ENCODE measurements at places on chromosomes 2 and 18.
A peak's percentile ranks its signal among the peaks of the same experiment; 100 is the strongest.

- DNase-seq, result no peak
Observed at GRCh38 chr2:23128684-23129292, 256.2 kb upstream of the KLHL29 start.

DNA sequence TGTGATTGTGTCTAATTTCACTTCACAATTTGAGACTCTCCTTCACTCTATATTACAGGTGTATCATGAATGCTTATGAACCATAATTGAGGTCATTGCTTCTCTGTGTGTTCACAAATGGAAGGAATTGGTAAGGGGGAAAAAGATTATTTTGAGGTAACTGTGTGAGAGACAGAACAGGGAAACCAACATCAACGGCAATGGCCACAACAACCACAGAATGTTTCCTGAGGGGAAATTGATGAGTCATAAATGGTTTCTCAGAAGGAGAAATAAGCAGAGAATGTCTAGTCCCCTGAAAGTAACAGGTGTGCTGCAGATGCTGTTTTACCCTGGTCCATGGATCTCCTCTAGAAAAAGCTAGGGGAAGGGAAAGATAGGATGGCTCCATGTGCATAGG lies 361.2 kb upstream of the GALNT5 start:
- no peak for DNase-seq

DNA sequence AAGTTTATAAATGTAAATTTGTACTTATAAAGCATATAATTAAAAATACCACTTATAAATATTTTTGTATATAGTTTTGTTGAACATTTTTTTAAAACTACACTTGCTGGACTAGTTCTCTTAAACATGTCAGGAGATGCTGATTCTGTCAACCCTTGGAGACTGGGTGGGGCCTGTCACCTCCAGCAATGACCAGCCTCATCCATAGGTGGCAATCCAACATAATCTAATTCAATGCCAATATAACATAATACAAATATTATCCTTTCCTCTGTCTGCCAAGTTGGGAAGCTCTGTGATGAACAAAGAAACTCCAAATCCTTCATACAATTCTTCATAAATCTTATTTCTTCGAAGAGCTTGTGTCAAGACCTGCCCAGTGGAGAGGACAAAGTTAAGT lies 140.4 kb downstream of the RBMS1 start:
- DNase-seq, result no peak

GRCh38 chr18:11308499-11308898 lies 159.1 kb upstream of the PIEZO2 start:
- DNase-seq, result no peak

- no peak for DNase-seq
Observed at GRCh38 chr18:79878741-79879378, 72.6 kb downstream of the SLC66A2 start.

DNA sequence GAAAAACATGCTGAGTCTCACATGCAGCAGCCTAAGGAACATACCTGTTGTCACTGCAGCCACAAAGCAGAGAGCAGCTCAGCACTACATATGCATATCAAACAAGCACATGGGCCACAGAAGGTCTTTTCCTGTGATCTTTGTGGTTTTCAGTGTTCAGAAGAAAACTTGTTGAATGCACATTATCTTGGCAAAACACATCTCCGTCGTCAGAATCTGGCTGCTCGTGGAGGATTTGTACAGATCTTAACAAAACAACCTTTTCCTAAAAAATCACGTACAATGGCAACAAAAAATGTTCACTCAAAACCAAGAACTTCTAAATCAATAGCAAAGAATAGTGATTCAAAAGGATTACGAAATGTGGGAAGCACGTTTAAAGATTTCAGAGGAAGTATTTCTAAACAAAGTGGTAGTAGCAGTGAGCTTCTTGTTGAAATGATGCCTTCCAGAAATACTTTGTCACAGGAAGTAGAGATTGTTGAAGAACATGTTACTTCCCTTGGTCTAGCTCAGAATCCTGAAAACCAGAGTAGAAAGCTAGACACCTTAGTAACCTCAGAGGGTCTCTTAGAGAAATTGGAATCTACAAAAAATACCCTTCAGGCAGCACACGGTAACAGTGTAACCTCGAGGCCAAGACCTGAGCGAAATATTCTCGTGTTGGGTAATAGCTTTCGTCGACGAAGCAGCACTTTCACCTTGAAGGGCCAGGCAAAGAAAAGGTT lies 34.1 kb downstream of the ZNF407 start:
- no peak for DNase-seq

GRCh38 chr2:10449486-10449831 lies 1.3 kb upstream of the ODC1 start:
- no peak for DNase-seq

DNA sequence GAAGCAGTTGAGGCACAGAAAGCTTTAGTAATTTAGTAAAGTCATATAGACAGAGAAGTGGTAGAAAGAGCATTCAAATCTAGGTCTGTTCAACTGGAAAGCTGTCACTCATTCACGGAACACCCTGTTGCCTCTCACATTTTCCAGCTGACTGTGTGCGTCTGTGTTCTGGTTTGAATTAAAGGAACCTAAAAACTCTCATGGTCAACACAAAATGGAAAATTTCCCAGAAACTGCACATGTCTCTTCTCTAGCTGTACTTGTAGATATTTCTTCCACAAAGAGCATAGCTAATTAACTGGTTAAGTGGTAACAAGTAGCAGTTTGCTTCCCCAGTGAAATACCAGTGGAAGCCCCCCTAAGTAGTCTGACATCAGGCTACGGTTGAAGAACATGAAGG lies 390.8 kb downstream of the TGIF1 start:
- DNase-seq, result no peak

DNA sequence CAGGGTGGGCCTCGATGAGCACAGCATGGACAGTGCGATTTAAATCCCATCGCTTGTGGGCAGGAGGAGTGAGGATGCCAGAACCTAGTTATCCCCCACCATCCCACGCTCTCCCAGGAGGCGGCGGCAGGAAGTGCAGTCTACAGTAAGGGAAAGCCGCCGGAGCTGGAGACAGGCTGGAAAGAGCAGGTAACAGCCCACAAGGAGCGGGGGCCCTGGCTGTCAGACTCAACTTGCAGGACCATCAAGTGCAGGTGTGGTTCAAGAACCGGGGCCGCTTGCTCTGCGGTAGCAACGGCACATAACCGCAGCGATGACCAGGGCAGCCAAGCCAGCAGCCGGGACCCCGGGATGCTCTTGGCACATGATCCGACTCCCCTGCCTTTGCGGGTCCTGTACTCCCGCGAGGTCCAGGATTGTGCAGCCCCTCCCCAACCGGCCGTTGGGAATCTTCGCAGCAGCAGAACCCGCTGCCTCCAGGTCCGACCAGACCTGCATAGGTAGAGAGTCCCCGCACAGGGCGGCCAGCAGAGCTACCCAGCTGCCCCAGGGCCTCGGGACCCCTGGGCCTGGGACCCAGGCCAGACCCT lies 82.1 kb downstream of the BIN1 start:
- no peak for DNase-seq

DNA sequence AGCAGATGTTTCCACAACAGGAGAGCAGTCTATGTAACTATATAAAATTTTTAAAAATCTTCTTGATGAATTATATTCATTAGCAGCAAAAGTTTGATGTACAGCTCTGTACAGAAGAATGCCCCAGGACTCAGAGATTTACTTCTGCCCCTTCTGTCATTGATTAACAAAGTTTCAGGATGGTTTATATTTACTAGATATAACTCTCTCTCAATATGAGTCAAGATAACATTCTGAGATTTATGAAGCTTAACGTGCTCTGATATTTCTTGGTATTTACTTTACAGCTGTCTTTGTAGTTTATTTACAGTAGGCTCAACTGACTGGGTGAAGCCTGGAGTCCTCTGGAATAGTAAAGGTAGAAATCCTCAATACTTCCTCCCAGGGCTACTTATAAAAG lies 93.6 kb upstream of the HNMT start:
- DNase-seq, result no peak

DNA sequence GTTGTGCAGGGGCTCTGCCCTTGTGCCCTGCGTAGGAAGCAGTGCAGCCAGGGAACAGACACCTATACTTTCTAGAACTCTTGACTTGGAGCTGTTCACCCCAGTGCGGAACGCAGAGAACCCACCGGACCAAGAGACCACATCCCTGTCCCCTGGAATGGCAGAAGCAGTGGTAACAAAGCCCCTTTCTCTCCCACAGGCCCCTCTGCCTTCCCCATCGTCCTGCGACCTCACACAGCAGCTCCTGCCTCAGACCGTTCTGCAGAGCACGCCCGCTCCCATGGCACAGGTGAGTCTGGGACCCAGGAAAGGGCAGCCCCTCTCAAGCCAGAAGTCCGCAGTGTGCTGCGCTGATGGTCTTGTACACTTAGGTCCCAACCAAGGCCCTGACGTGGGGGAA lies 24.6 kb upstream of the RPL31 start:
- no peak for DNase-seq

DNA sequence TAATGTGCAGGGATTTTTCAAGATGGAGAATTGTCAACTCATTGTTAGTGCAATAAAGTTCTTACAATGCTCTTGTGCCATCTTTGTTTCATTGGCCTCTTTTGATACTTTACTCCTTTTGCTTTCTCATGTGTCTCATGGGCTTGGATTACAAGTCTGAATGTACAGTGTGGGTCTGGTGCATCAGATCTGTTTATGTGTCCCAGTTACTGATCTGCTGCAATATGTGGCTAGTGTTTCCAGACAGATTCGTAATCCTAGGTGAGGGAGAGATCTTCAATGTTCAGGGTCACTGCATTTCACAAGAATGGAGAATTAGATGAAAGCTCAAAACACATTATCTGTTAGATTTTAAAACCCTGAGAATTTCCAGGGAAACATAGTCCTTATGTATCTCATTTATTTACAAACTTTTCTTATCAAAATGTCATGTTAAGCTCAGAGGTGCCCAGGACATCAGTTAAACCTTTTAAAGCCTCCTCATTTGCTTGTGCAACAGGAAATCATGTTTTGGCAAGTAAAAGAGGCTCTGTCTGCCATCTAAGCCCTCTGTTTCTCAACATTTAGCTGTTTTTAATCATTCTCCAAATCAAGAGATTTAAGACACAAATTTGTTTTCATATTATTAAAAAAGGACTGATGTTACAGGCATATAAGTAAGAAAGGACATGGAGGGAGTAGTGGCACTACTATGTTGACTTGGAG lies 108.1 kb downstream of the NUP35 start:
- no peak for DNase-seq

DNA sequence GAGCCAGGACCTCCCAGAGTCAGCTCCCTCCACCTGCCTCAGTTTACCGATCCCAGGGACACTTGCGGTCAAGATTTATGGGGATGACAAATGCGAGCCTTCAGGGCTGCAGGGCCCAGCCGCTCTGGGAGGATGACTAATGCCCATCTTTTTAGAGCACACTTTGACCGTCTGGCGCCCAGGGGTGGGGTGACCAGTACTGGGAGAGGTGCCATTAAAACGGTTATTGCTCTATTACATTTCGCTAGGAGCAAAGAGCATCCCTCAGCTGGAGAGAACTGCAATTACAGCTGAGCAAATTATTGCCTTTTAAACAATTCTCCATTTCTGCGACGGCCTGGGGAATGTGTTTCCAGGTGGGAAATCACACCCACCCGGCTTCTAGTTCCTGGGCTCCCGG lies 42.6 kb upstream of the HPCAL1 start:
- no peak for DNase-seq

DNA sequence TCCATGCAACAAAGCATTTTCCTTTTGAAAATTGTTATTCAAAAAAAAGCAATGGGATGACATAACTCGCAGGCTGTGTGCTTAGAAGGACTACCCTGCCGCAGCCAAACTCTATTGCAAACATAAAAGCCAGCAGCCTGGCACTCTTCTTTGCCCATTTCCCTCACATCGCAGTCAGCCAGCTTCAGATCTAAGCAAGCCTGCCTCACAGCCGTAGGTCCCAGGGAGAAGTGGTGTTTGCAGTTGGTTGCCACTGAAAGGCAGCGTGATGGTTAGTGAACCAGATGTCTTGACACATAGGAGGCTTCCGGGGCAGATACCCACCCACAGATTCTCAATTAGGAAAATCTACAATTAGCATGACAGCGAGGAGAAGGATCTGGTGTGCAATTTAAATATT lies 655.2 kb downstream of the RNF144A start:
- DNase-seq, result no peak

DNA sequence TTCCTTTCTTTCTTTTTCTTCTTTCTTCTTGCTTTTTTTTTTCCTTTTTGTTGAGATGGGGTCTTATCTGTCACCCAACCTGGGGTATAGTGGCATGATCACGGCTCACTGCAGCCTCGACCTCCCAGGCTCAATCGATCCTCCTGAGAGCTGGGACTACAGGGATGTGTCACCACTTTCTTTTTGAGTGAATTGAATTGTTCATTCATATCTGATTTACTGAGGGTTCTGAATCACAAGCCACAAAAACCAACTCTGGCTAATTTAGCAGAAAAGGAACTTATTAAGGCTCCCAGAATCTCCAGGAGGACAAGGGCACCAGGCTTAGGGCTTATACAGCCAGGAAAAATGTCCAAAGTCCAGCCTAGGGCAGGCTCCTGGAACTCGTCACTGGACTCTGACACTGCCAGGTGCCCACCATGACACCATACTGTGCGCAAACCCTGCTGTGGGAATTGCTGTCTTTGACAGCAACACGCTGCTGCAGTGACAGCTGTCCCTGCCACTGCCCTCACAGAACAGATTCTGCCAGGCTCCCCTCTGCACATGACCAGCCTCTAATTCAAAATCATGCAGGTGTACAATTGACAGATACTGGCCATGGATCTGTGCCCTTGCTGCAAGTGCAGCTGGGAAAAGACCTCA lies 42.9 kb upstream of the EML6 start:
- DNase-seq, result no peak

- DNase-seq, result no peak
Observed at GRCh38 chr18:56289381-56289780, 349.0 kb downstream of the TXNL1 start.

DNA sequence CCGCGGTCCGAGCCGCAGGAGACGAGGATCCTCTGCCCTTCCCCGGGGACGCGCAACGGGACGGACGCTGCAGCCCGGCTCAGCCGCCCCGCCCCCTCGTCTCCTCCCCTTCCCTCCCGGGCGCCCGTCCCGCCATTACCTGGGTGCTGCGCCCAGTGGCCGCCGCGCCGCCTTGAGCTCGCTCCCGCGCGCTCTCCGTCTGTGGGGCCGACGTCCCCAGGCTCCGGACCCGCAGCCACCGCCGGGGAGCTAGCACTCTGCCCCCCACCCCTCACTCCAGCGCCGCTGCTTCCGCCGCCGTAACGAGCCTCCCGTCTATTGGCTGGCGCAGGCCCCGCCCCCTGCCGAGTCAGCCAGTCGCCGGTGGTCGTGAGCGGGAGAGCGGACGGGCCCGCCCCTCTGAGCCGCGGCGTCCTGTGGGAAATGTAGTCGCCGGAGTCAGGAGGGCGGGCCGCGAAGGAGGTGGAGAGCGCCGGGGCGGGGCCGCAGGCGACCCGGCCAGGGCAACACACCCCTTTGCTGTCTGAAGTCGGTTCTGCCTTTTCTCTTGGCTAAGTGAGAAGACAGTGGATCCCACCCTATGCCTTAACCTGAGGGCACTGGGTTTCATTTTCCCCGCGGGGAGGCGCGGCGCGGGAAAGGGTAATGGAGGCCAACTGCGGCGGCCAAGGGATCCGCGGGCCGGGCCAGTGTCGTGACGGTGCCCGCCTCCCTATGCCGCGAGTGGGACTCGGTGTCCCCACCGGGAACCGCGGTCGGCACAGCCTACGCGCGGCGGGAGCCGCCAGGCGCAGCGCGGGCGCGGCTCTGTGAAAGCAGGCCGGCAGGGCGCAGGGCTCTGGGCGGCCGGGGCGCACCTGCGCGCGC lies at the start of gene SAP130:
SAP130 (minus strand) TSS at position 259 of the 867 bp plus-strand sequence. CDS start 1,767 bp downstream, outside the sequence.
- DNase-seq, result peak; percentile 99

- DNase-seq, result no peak
Observed at GRCh38 chr2:214747992-214748391, 61.5 kb downstream of the BARD1 start.

Data from heart left ventricle (tissue), 16 donors.